Non-pigmented ciliary epithelial cell (primary cell): ENCODE measurements at places on chromosomes 12 and 14.

DNA sequence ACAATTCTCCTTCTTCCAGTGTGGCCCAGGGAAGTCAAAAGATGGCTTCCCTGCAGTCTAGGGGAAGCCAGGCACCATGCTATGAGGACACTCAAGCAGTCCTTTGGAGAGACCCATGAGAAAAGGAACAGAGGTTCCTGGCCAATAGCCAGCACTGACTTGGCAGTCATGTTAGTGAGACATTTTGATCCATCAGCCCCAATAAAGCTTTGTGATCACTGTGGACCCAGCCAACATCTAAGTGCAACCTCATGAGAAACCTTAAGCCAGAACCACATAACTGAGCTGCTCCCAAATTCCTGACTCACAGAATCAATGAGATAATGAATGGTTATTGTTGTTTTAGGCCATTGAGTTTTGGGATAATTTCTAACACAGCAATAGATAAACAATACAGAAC, 51.0 kb upstream of the NAP1L1 start:
- no peak for DNase-seq

DNA sequence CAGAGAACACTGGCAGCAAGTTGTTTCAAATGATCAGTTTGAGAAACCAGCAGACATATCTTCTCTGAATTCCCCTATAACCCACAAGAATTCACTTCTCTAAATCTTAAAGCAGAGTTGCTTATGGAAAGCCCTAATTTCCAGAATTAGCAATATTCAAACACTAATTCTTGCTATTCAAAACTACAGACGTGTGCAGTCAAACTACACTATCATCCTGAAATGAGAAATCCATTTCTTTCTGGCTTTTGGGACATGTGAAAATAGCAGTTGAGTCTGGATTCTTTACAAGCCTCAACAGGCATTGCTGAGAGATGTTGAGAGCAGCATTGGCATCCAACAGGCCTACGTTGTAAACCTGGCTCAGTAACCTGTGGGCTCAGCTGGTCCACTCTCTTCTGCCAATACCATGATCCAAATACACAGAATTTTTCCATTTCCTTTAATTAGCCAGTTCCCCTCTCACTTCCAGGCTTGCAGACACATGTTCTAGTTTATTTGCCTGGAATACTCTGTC, 74.6 kb upstream of the TMTC1 start:
- no peak for DNase-seq

GRCh38 chr12:67320614-67321295, 51.6 kb downstream of the CAND1 start:
- no peak for DNase-seq

GRCh38 chr12:116495260-116495659, 63.9 kb upstream of the MAP1LC3B2 start:
- DNase-seq = no peak

DNA sequence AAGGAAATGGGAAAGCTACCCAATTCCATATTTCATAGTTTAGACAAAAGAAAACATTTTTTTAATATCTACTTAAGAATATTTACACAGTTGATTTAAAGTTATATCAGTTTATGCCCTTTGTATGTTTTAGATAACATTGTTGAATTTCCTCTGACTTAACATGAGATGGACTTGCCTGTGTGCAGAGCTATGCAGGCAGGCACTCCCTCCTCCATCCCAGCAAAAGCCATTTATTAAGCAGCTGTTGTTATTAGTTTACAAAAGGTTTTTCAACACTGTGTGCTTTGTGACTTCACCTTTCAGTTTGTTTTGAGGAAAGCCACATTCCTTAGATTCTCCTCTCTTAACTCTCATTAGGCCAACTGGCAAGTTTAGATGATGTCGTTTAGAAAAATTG, 337.5 kb upstream of the PDE3A start:
- no peak for DNase-seq

- no peak for DNase-seq
These were observed 68.3 kb downstream of the DYRK2 start for GRCh38 chr12:67716817-67717216.

DNA sequence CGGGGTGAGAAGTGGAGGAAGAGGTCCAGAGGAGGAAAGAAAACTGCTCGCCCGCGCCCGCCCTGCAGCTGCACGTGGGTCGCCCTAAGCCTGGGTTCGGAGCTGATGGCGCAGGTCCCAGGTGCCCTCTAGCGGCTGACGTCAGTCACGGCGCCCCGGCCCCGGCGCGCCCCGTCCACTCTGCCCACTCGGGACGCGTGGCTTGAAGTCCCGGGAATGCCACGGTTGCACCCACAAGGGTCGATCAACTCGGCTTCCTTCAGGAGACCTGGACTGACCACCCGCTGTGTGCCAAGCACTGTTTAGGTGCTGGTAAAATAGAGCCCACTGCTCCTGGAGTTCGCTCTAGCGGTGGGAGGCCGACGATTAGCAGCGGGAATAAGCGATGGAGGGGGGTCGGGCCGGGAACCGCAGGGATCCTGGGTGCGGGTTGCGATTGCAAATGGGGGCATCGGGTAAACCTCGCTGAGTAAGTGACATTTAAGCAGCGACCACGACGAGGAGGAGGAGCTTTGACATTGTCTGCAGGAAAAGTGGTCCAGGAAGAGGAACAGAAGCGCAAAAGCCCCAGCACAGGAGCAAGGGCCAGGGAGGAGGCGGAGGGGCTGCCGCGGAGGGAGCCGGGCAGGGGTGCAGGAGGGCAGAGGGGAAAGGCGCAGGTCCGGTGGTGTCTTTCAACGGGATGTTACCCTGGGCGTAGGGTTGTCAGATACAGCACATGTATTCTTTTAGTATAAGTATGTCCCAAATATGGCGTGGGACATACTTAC, 5.1 kb upstream of the ZNF839 start:
- DNase-seq = no peak

- DNase-seq = no peak
These were observed 77.9 kb downstream of the NPAS3 start for GRCh38 chr14:33016613-33017012.

- DNase-seq = no peak
These were observed 47.2 kb downstream of the MYF5 start for GRCh38 chr12:80763874-80764273.

GRCh38 chr14:30223385-30223785, 295.7 kb upstream of the PRKD1 start:
- DNase-seq = peak; percentile 81

- DNase-seq = no peak
These were observed 150.3 kb downstream of the TGFB3 start for GRCh38 chr14:75831455-75831854.

- peak; percentile 88 for DNase-seq
These were observed 104.2 kb upstream of the MAP1LC3B2 start for GRCh38 chr12:116454950-116455447.

- DNase-seq = no peak
These were observed 637.9 kb downstream of the MED13L start for GRCh38 chr12:115639648-115640012.

GRCh38 chr14:96040828-96041371, 1.7 kb downstream of the C14orf132 start:
- no peak for DNase-seq

DNA sequence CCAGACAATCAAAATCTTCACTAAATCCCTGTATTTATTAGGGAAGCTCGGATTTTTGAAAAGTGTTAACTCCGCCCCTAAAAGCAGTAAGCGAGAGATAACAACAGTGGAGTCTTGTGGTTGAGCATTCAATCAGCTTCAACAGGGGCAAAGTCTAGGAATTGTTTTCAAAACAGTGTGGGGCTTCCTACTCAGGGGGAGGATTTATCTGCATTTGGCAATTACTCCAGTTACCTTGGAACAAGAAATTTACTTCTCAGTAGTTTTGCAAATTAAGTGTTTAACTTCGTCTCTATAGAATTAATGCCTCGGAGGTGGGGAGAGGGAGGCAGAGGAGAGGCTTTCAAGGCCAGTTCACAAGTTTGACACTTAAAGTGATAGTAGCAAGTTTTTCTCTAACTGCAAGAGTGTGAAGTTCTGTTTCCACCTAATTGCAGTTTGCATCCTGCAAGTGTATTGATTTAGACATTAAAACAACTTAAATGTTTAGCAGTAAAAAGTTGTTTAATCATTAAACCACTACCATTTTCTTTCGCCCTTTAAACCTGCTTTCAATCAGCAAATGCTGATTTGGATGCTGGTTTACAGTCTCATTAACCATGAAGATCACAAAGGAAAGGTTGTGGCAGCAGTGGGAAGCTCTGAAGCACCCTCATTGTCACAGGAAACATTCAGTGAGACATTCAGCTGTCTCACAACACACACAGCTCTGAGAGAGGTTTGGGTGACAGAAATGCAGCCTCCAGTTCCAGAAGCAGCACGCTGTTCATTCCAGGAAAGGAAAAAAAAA, 102.0 kb downstream of the HMGA2 start:
- DNase-seq = no peak

GRCh38 chr14:74635847-74636246, 23.8 kb upstream of the LTBP2 start:
- no peak for DNase-seq

- DNase-seq = no peak
These were observed 3.8 kb upstream of the NUMB start for GRCh38 chr14:73462048-73462715.

- no peak for DNase-seq
These were observed 9.6 kb downstream of the COX14 start for GRCh38 chr12:50121641-50122040.

GRCh38 chr12:54417712-54418440, 1.2 kb downstream of the ITGA5 start:
- no peak for DNase-seq

GRCh38 chr12:77601069-77601468, 229.6 kb upstream of the NAV3 start:
- no peak for DNase-seq

DNA sequence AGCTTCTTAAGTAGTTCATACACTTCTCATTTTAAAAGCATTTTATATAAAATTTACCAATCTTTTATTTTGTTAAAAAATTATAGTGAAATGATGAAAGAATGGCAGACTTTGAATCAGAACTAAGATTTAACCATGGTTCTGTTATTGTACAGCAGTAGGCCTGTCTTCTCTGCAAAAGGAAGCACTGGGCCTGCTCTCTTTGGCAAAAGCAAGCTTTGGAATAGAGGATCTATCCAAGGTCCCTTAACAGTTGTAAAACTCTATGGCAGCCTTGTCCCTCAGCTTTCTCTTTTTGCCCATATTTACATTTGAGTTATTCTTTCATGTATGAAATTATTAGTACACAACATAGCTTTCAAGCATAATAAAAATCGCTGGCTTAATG, 82.8 kb downstream of the PLEKHG7 start:
- DNase-seq = no peak

- no peak for DNase-seq
These were observed 107.9 kb upstream of the PLEKHA5 start for GRCh38 chr12:19021646-19022045.

DNA sequence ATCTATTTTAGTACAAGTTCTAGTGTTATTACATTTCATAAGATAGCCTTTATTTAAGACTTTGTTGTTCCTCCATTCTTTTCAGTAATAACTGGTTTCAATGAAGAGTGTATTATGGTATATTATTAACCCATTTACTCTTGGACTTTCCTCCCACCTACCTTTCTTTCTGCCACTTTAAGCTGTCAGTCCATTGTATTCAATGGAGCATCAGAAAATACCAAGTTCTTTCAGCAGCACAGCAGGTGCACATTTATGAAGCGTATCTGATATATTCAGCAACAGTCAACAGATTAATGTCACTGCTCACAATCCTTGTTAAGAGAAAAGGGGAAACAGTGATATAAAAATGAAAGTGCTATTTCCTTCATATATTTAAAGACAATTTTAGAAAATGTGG, 660.9 kb downstream of the C12orf50 start:
- no peak for DNase-seq

DNA sequence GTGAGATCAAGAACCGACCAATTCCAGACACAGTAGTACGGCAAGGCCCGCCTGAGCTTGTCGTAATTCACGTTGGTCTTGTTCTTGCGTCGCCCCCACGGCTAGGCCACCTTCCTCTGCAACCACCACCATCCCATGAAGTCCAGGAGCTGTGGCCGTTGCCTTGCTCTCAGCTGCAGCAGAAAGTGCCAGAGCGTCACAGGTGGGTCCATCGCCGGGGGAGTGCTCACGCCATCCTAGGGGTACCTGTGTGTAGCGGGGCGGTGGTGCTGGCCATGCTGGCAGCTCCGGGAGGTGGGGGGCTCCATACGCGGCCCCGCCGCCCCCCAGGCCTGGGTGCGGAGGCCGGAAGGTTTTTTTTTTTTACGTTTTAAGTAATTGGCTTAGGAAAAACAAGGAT, 23.1 kb downstream of the TMEM121 start:
- DNase-seq = no peak

DNA sequence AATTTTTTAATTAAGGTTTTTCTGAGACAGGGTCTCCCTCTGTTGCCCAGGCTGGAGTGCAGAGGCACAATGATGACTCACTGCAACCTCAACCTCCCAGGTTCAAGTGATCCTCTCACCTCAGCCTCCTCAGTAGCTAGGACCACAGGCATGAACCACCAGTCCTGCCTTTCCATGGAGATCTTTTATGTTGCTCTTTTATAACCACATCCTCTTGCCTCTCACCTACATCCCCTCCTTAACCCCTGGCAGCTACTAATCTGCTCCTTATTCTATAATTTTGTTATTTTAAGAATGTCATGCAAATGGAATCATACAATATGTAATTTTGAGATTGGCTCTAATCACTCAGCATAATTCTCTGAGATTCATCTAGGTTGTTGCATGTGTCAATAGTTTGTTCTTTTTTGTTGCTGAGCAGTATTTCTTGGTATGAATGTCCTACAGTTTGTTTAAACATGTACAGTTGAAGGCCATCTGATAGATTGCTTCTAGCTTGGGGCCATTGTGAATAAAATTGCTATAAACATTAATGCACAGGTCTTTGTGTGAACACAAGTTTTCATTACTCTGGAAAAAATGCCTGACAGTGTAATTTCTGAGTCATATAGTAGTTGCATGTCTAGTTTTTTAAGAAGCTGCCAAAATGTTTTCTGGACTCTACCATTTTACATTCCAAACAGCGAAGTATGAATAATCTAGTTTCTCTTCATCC, 249.2 kb upstream of the AMIGO2 start:
- DNase-seq = no peak

DNA sequence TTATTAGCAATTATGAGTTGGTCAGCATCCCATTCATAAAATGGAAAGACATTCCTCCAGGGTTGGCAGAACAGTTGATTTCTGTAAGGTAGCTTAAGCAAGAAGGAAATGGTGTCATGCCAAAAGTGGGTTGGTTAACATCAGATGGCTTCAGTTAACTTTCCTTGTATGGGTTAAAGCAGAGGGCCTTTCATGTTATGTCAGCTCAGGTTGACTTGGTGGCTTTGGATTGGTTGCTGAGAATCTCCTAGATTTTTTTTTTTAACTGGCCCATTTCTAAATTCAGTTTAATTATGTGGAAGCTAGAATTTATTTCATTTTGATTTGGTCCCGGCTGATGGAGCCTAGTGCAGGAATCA, 87.8 kb downstream of the BBS10 start:
- DNase-seq = no peak

DNA sequence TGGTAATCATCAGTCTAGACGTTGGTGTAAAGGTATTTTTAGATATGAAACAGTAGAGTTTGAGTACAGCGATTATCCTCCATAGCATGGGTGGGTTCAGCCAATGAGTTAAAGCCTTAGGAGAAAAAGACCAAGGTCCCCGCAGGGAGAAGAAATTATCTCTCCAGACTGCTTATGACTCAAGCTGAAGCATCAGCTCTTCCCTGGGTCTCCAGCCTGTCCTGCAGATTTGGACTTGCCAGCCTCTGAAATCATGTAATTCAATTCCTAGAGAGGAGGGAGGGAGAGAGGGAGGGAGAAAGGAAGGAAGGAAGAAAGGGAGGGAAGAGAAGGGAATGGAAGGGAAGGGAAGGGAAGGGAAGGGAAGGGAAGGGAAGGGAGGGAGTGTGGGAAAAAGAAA, 12.0 kb upstream of the DTX1 start:
- DNase-seq = no peak

- DNase-seq = no peak
These were observed 6.2 kb downstream of the CHST11 start for GRCh38 chr12:104462931-104463339.
